Caco-2 (cell line): ENCODE measurements at places on chromosomes 12 and 14. TPM values are rescaled to one million over a fixed set of nuclear protein-coding genes. Genes with fewer than 3 reads are reported as not detected.

Gene KSR2
- 0.42 and 0.66 TPM in 2 replicates for total RNA-seq

Gene OTOGL
- 0.39 and 0.72 TPM in 2 replicates for total RNA-seq

DNA sequence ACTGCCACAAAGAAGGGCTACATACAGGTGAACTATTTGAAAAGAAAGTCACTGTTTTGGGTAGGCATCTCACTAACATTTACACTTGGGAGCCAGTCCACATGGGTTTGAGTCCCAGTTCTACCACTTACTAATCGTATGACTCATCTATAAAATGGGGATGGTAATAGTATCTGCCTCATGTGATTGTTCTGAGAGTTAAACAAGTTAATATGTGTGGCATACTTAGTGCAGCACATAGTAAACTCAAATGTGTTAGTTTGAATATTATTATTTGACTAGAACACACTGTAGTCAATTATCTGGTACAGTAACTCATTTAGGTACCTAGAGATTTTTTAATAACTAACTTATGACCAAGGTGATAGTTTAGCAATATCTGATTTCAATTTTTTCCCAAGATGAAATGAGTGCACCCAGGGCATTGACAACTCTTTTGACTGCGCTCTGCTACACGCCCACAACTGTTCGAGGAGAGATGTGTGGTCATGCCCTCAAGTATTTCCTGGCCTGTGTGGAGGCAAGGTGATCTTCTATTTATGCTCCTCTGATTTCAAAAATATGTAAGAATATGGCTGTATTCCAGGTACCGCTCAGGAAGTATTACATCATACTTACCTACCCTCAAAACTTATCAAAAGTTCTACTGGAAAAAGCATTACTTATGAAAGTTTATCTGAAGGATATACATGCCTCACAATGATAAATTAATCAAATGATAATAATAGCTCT, 210.6 kb upstream of the EGLN3 start:
- DNase-seq, result no peak

DNA sequence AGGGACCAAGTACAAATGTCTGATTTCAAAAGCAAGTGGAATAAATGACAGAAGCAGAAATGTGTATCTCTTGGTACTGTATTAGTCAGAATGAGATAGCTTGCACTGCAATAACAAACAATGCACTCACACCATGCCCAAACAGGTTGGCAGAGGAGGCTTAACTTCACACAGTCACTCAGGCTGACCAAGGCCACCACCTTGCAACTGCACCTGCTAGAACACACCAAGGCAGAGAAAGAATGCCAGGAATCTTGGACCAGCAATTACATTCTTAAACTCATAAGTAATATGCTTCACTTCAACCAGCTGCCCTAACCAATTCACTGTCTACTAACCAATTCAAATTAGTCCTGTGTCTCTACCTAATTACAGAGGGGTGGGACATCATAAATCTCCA, 378.3 kb downstream of the BCL11B start:
- DNase-seq, result no peak

Gene RNASE4
- total RNA-seq, result 8.8 and 9.2 TPM in 2 replicates

- no peak for DNase-seq
Observed at GRCh38 chr12:128793701-128794100, 30.1 kb downstream of the SLC15A4 start.

GRCh38 chr12:66739940-66740651, 61.2 kb upstream of the GRIP1 start:
- no peak for DNase-seq

Gene RERGL
- total RNA-seq, result not detected in 2 replicates

GRCh38 chr12:89033062-89033461, 319.2 kb downstream of the DUSP6 start:
- no peak for DNase-seq

Gene HOXC12
- 9.4 and 10.3 TPM in 2 replicates for total RNA-seq

- no peak for DNase-seq
Observed at GRCh38 chr14:63972323-63972932, 119.6 kb downstream of the SYNE2 start.

DNA sequence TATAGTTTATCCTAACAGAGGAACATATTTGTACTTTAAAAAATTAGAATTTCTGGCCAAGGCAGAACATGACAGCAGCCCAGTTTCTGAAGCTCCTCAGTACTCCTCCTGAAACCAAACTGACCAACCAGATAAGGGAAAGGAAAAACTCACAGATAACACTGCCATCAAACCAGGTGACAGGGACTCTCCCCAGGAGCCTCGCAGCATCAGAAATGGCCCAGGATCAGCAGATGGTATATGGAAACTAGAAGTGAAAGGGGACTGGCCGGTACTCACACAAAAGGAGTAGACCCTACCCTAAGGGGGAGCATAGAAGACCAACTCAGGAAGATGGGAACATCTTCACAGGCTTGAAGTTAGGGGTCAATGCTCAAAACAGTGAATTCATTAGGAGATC, 22.0 kb downstream of the GALC start:
- no peak for DNase-seq

Gene GZMH
- total RNA-seq, result not detected in 2 replicates
